Stimulated activated CD4-positive, alpha-beta T cell treated with anti-CD3 and anti-CD28 coated beads, Interleukin-1b, Interleukin-23, amount 100 ng/mL, for 48 hours (primary cell): ENCODE measurements at places on chromosomes 2 and 18.

DNA sequence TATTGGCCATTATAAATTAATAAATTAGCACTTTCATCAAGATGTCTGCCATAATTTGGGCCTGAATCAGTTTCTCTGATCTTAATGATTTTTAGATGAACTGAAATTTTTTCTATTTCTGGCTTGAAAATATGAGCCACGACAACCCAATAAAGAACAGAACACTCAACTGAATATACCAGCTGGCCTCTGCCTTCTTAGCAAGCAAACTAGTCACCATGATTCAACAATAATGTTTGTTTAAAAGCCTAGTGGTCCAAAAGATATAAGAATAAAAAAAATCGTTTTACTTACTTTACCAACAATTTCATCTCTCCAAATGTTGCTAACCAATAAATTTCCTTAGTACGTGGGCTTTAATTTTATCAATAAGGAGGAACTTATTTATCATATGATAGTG, 66.7 kb upstream of the TTN start:
- DNase-seq = no peak

GRCh38 chr2:209929369-209929768, 73.1 kb upstream of the RPE start:
- no peak for DNase-seq

GRCh38 chr2:120262150-120262549, 9.5 kb downstream of the RALB start:
- no peak for DNase-seq

DNA sequence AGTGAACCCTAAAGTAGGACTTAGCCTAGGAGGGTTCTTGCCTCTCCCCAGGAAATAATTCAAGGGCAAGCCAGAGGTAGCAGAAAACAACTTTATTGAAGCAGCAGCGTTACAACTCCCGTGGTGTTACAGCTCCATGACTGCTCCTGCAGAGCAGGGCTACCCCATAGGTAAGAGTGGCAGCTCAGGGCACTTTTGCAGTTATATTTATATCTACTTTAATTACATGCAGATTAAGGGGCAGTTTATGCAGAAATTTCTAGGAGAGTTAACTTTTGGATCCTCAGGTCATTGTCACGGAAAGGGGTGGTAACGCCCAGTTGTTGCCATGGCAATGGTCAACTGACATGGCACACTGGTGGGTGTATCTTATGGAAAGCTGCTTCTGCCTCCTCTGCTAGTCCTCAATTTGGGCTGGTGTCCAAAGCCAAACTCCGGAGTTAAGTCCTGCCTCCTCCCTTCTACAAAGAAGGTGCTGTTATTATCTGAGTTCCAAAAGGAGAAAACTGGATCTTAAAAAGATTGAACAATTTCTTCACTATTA, 1413.0 kb downstream of the DSC3 start:
- no peak for DNase-seq

DNA sequence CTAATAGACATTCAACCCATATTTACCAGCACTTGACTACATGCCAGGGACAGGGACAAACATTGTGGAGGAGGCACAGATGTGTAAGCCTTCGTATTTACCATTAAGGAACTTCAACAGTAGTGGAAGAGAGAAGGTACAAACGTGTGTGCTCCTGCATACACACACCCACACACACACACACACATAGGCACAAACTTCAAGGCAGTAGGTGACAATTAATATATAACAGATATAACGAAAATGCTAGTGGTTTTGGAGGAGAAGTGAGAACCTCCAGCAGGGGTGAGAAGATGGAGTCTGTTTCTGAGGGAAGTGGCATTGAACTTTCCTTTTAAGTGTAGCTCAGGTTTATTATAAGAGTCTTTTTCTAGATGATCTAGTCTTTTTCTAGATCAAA, 231.1 kb downstream of the SETBP1 start:
- DNase-seq = no peak

GRCh38 chr18:67133669-67134068, 382.9 kb downstream of the DSEL start:
- DNase-seq = no peak

GRCh38 chr18:70333316-70333715, 44.5 kb downstream of the SOCS6 start:
- DNase-seq = no peak

- no peak for DNase-seq
These were observed 44.3 kb downstream of the CALCRL start for GRCh38 chr2:187403568-187404260.

- no peak for DNase-seq
These were observed 152.8 kb downstream of the DSC3 start for GRCh38 chr18:30889519-30890301.

GRCh38 chr18:75467281-75467795, 39.8 kb upstream of the SMIM21 start:
- DNase-seq = no peak

DNA sequence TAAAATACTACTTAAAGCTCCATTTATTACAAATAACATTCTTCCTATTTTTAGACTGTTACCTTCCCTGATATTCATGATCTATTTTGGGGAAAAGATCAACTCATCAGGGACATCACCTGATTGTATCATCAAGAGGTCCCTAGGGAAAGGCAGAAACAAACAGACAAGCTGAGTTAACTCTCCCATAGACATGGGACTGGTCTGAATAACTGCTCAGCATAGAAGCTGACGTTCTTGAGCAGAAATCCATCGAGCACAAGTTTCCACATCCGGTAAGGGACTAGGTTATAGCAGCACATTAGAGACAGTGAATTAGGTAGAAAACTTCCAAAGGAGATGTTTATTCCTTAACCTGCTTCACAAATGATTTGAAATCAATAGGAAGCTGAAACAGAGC, 1100.4 kb upstream of the SLC39A10 start:
- DNase-seq = no peak

DNA sequence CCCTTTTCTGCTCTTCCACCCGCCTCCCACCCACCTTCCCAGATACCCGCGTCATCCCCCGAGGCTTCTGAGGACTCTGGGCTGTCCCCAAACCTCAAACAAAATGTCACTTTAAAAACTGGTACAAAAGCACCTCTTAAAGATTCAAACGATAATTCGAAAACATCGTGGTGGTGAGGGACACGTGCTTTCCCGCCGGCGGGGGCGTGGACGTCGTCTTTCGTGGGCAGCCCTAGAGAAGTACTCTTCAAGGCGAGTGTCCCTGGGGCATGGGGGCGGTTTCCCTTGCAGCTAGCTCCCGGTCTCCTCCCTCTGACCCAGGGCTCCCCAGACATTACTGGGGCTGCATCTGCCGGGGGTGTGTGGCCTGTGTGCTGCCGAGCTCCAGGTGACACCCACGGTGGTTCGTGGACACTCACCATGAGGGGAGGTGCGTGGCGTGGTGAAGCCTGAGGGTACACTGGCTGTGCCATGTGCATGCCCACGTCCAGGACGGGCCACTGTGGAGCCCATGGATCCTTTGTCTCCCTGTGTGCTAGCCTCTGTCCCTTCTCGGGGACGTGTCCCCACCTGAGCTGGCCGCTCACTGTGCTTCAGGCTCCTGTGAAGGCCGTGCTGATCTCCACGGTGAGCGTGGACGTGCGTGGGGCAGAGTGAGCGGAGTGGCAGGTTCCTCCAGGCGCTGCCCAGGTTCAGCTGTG, 117.8 kb downstream of the NFATC1 start:
- no peak for DNase-seq

DNA sequence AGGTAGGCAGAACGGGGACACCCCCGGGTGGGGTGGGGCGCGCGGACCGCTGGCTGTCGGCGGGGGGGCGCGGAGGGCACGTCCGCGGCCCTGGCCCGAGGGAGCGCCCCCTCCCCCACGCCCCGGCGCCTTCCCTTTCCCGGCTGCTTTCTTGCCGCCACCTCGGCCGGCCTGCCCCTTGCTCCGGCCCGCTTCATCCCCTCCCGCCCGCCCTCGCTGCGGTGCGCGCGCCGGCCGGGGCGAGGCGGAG, 443 bp downstream of the VAPA start:
- DNase-seq = no peak

- DNase-seq = no peak
These were observed 106.3 kb downstream of the MSH2 start for GRCh38 chr2:47509250-47509649.

DNA sequence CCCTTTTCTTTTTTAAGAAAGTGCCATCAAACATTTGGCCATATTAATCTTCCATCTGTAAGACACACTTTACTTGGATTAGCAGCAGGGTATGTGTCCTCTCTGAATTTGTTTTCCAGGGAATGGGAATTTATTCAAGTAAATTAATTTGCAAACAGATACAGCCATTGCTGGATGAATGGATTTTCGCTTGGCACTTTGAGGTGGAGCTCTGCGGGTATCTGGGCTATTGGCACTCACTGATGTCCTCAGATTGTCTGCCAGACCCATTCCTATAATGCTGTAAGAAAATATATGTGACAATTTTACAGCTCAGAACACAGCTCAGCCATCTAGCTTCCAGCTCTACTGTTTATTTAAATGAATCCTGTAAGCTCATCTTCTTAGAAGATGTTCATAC, 201.2 kb upstream of the CDH20 start:
- no peak for DNase-seq
